ENCODE measurements at places on chromosomes 6 and 20. TPM values are rescaled to one million over a fixed set of nuclear protein-coding genes. Genes with fewer than 3 reads are reported as not detected.
A peak's percentile ranks its signal among the peaks of the same experiment; 100 is the strongest.

The MCCD1 gene
- total RNA-seq, result not detected

The SLC32A1 gene
- not detected for total RNA-seq

The PCED1A gene
- 62.6 TPM for total RNA-seq

The DNAH8 gene
- 0.22 TPM for total RNA-seq

The SEMG1 gene
- total RNA-seq, result not detected

The BMP7 gene
- not detected for total RNA-seq

The HUS1B gene
- total RNA-seq, result 7.8 TPM

The PLN gene
- total RNA-seq, result not detected

The PPP1R18 gene
- 168 TPM for total RNA-seq

The WFDC6 gene
- not detected for total RNA-seq

The PTGIS gene
- 0.08 TPM for total RNA-seq

The KCNQ5 gene
- 13.3 TPM for total RNA-seq

The QRSL1 gene
- 25.0 TPM for total RNA-seq

The HLA-DRB1 gene
- 69.9 TPM for total RNA-seq

The PREX1 gene
- 132 TPM for total RNA-seq

The HLA-DRA gene
- total RNA-seq, result 184 TPM

- H3K36me3 ChIP-seq, result no peaks in the 10 kb centered on the region
- no peaks in the 10 kb centered on the region for H3K4me1 ChIP-seq
- no peak for DNase-seq
- H3K27ac ChIP-seq, result no peak overlapping the region
Observed at GRCh38 chr6:101502818-101503217, 109.3 kb downstream of the GRIK2 start.

GRCh38 chr6:163789199-163789810, 374.8 kb downstream of the QKI start:
- peaks cover 11% of the 10 kb centered on the region for H3K36me3 ChIP-seq
- no peak overlapping the region for H3K27ac ChIP-seq
- peaks cover 3% of the 10 kb centered on the region for H3K27me3 ChIP-seq
- no peak for DNase-seq
- no peak overlapping the region for H3K4me3 ChIP-seq

- H3K36me3 ChIP-seq, result no peaks in the 10 kb centered on the region
- no peak for DNase-seq
- H3K4me1 ChIP-seq, result no peaks in the 10 kb centered on the region
- H3K27me3 ChIP-seq, result peaks cover 2% of the 10 kb centered on the region
- no peak overlapping the region for H3K4me3 ChIP-seq
Observed at GRCh38 chr6:47135772-47136171, 93.6 kb upstream of the ADGRF1 start.

- H3K4me1 ChIP-seq, result no peaks in the 10 kb centered on the region
- H3K4me3 ChIP-seq, result no peak overlapping the region
- H3K27ac ChIP-seq, result no peak overlapping the region
- no peaks in the 10 kb centered on the region for H3K36me3 ChIP-seq
Observed at GRCh38 chr20:46773680-46774079, 64.2 kb downstream of the SLC2A10 start.

DNA sequence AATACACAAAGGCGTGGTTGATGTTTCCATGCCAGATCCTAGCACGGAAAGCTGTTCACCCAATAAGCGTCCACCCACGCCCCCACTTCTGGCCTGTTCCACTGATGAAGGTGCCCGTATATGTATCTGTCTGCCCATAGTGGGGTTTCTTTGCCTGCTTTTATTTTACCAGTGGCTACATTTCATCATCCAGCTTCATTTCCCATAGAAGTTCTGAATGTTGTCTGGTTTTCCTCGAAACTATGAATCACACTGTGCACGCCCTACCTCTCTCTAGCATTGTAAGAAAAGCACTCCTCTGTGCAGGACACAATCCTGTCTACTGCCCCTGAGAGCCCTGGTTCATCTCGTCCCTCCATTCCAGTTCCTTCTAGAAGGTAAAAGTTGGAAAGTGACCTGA, 8.8 kb upstream of the CD93 start:
- no peaks in the 10 kb centered on the region for H3K36me3 ChIP-seq
- peaks cover 11% of the 10 kb centered on the region for H3K4me1 ChIP-seq
- H3K4me3 ChIP-seq, result no peak overlapping the region

GRCh38 chr6:12621754-12622153, 94.8 kb upstream of the PHACTR1 start:
- H3K27ac ChIP-seq, result no peak overlapping the region
- no peaks in the 10 kb centered on the region for H3K4me1 ChIP-seq
- no peak for DNase-seq
- no peaks in the 10 kb centered on the region for H3K36me3 ChIP-seq
- H3K27me3 ChIP-seq, result peaks cover 8% of the 10 kb centered on the region
- H3K4me3 ChIP-seq, result no peak overlapping the region

GRCh38 chr20:25065625-25066338, 7.8 kb upstream of the ACSS1 start:
- H3K4me1 ChIP-seq, result peaks cover 8% of the 10 kb centered on the region
- no peaks in the 10 kb centered on the region for H3K36me3 ChIP-seq
- H3K4me3 ChIP-seq, result no peak overlapping the region

GRCh38 chr6:15395087-15395486, 149.2 kb downstream of the JARID2 start:
- no peaks in the 10 kb centered on the region for H3K27me3 ChIP-seq
- no peak overlapping the region for H3K27ac ChIP-seq
- no peak overlapping the region for H3K4me3 ChIP-seq
- H3K36me3 ChIP-seq, result no peaks in the 10 kb centered on the region
- DNase-seq, result no peak

GRCh38 chr6:48782225-48782624, 671.2 kb upstream of the PTCHD4 start:
- no peaks in the 10 kb centered on the region for H3K4me1 ChIP-seq
- H3K27me3 ChIP-seq, result no peaks in the 10 kb centered on the region
- no peak overlapping the region for H3K4me3 ChIP-seq
- no peak overlapping the region for H3K27ac ChIP-seq

DNA sequence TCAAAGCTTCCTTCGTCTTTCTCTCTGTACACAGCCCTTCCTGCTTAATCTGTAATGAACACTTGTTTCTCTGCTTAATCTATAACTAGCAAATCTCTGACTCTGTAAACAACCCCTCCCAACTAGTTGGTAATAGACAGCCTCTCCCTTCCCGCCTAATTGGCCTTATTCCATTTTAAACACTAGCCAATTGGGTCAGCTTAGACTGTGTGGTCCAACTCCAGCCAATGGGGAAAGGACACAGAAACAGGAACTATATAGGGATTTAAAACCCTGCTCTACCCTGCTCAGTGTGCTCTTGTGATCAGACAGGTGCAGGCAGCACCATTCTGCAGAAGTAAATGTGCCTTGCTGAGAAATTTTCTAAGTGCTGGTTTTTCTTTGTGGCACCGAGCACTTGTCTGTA, 18.5 kb downstream of the CHD6 start:
- no peak for DNase-seq
- peaks cover 26% of the 10 kb centered on the region for H3K4me1 ChIP-seq
- H3K27ac ChIP-seq, result no peak overlapping the region
- no peak overlapping the region for H3K4me3 ChIP-seq

GRCh38 chr20:46634528-46634927, 16.7 kb downstream of the SLC13A3 start:
- peaks cover 9% of the 10 kb centered on the region for H3K4me1 ChIP-seq
- H3K36me3 ChIP-seq, result peaks cover 4% of the 10 kb centered on the region
- peaks cover 12% of the 10 kb centered on the region for H3K27me3 ChIP-seq
- no peak overlapping the region for H3K27ac ChIP-seq
- no peak for DNase-seq

- no peak for DNase-seq
- H3K4me1 ChIP-seq, result peaks cover 4% of the 10 kb centered on the region
- peak within 1 kb of the TSS; percentile 75 for H3K4me3 ChIP-seq
- no peak within 1 kb of the TSS for H3K27ac ChIP-seq
- H3K27me3 ChIP-seq, result peaks cover 32% of the 10 kb centered on the region
- H3K36me3 ChIP-seq, result no peaks in the 10 kb centered on the region
Observed at GRCh38 chr20:46512943-46513844, at the start of gene ZNF334. ZNF334 (minus strand) TSS chr20:46513559; CDS start chr20:46512102, 1,457 bp downstream.

- H3K36me3 ChIP-seq, result no peaks in the 10 kb centered on the region
- peaks cover 44% of the 10 kb centered on the region for H3K27me3 ChIP-seq
- H3K27ac ChIP-seq, result no peak overlapping the region
- no peaks in the 10 kb centered on the region for H3K4me1 ChIP-seq
Observed at GRCh38 chr6:107571354-107571753, 81.4 kb downstream of the SOBP start.

DNA sequence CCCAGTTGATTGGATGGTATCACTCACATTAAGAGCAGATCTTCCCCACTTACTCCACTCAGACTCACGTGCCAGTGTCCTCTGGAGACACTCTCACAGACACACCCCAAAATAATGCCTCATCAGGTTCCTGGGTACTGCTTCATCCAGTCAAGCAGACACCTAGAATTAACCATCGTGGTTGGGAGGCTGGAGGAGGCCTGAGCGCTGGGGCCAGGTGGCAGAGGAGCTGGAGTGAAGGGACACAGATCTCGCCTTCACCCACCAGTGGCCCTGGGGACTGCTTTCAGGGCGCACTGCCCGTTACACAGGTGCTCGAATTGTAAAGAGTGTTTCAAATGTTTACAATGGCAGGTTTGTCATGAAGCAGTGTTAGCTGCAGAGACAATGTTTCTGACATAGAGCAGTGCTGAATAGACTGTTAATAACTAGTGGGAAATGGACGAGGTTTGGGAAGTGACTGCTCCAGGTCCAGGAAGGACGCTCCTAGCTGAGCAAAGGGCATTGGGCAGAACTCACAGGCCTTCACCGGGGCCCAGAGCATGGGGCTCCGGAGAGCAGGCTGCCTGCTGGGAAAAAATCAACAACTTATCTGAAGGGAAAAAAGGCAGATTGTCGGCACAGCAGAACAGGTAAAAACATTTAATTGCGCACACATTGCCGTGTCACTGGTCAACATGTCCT, 38.4 kb downstream of the TMEM242 start:
- no peaks in the 10 kb centered on the region for H3K4me1 ChIP-seq
- H3K4me3 ChIP-seq, result no peak overlapping the region
- H3K27ac ChIP-seq, result no peak overlapping the region
- DNase-seq, result no peak

GRCh38 chr20:57672164-57672563, 37.7 kb downstream of the PMEPA1 start:
- no peak overlapping the region for H3K27ac ChIP-seq
- H3K36me3 ChIP-seq, result no peaks in the 10 kb centered on the region
- H3K4me3 ChIP-seq, result no peak overlapping the region
- no peak for DNase-seq
- H3K27me3 ChIP-seq, result peaks cover 16% of the 10 kb centered on the region
- no peaks in the 10 kb centered on the region for H3K4me1 ChIP-seq

GRCh38 chr20:17904027-17904426, 64.6 kb downstream of the SNX5 start:
- no peak overlapping the region for H3K4me3 ChIP-seq
- H3K27me3 ChIP-seq, result no peaks in the 10 kb centered on the region
- H3K27ac ChIP-seq, result no peak overlapping the region
- H3K4me1 ChIP-seq, result peaks cover 5% of the 10 kb centered on the region
- no peaks in the 10 kb centered on the region for H3K36me3 ChIP-seq

DNA sequence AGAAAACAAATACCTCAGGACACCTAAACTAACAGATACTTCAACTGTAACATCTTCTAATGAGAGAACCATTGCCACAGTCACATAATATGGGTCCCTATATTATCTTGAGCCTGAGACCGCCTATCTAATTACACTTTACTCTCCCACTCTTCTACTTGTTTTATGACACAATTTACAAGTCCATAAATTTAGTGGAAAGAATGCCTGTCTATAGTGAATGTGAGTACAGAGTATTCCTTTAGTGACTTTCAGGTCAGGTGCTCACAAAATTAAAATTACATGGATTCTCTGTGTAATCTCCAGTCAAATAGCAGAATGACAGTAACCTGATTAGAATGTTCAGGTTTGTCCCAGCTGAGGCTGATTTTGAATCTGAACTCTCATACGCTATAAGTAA, 624.1 kb downstream of the PKHD1 start:
- no peaks in the 10 kb centered on the region for H3K27me3 ChIP-seq
- H3K4me1 ChIP-seq, result no peaks in the 10 kb centered on the region
- no peak overlapping the region for H3K27ac ChIP-seq
- no peak for DNase-seq
- no peak overlapping the region for H3K4me3 ChIP-seq
- H3K36me3 ChIP-seq, result no peaks in the 10 kb centered on the region

- H3K4me1 ChIP-seq, result peaks cover 28% of the 10 kb centered on the region
- no peak overlapping the region for H3K4me3 ChIP-seq
- H3K27me3 ChIP-seq, result no peaks in the 10 kb centered on the region
- no peak for DNase-seq
- H3K36me3 ChIP-seq, result peaks cover 35% of the 10 kb centered on the region
- H3K27ac ChIP-seq, result no peak overlapping the region
Observed at GRCh38 chr6:125293587-125293986, 8.2 kb downstream of the HDDC2 start.

- H3K4me3 ChIP-seq, result no peak overlapping the region
- H3K36me3 ChIP-seq, result peaks cover 1% of the 10 kb centered on the region
- H3K4me1 ChIP-seq, result peaks cover 2% of the 10 kb centered on the region
- peaks cover 18% of the 10 kb centered on the region for H3K27me3 ChIP-seq
- DNase-seq, result no peak
- no peak overlapping the region for H3K27ac ChIP-seq
Observed at GRCh38 chr6:35174501-35174900, 33.4 kb upstream of the TCP11 start.

DNA sequence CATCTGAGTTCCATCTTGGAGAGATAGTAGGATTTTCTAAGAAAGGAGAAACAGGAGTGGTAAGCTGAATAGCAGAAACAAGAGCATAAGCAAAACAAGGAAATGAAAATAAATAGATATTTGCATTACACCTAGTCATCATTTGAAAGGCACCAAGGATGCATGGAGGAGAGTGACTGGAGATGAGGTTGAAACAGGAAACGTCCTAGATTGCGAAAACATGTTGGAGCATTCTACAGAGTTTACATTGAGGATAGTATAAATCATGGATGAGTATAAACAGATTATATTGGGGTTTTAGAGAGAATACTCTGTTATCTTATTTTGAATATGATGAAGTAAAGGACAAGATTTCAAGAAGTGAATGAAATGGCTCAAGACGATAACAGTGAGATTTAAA, 507.3 kb downstream of the EYS start:
- H3K27me3 ChIP-seq, result no peaks in the 10 kb centered on the region
- peaks cover 7% of the 10 kb centered on the region for H3K36me3 ChIP-seq
- no peak overlapping the region for H3K27ac ChIP-seq
- DNase-seq, result no peak
- H3K4me1 ChIP-seq, result no peaks in the 10 kb centered on the region

DNA sequence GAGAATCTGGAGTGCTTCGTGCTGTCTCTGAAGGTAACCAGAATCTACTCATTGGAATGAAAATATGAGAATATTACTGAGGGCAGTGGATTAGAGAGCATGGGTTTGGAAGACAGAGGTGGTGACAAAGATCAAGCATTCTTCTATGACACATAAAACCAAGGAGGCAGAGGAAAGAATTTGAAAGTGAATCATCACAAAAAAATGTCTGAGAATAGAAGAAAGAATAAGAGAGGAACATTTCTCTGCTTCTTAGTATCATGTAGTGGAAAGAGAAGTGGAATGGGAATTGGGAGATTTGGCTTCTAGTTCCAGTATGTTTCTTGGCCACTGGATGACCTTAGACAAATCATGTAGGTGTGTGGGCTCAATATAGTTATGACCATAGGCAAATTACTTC, 474.0 kb downstream of the TFAP2B start:
- H3K36me3 ChIP-seq, result no peaks in the 10 kb centered on the region
- DNase-seq, result no peak
- no peak overlapping the region for H3K27ac ChIP-seq
- H3K4me3 ChIP-seq, result no peak overlapping the region
- H3K27me3 ChIP-seq, result no peaks in the 10 kb centered on the region
- no peaks in the 10 kb centered on the region for H3K4me1 ChIP-seq

GRCh38 chr6:44444853-44445252, 57.3 kb downstream of the CDC5L start:
- H3K4me3 ChIP-seq, result no peak overlapping the region
- no peak overlapping the region for H3K27ac ChIP-seq
- H3K27me3 ChIP-seq, result no peaks in the 10 kb centered on the region
- H3K4me1 ChIP-seq, result peaks cover 8% of the 10 kb centered on the region
- peaks cover 39% of the 10 kb centered on the region for H3K36me3 ChIP-seq

Measured in natural killer cell treated with Interleukin-12 subunit alpha and Interleukin-12 subunit beta and Interleukin-15 and Interleukin-18, amount 100 ng/mL, for 72 hours (primary cell).